ENCODE measurements at places on chromosomes 7 and 10.

DNA sequence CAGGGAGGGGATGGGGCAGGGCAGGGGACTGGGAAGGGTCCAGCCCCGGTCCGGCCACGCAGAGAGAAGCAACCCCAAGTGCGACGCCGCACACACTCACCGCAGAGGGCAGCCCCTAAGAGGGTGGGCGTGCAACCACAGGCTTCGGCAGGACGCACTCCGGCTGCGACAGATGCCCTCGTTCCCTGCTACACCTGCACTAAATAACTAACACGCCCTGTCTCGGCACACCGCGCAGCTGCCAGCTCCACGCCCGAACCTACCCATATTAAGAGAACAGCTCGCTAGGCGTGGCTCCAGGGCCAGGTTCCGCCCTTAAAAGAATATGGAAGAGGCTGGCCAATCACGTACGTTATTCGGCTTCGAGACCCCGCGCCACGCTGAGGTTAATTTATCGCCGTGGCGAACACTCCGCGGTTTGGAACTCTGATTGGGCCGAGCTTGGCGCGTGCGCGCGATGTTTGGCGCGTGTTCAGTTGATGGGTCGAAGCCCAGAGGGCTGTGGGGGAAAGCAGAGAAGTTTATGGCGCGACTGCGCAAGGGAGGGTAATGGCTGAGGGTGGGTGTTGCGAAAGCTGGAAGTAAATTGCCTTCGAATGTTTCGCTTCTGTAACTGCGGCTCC lies 91.1 kb downstream of the OR13A1 start:
- DNase-seq = no peak

DNA sequence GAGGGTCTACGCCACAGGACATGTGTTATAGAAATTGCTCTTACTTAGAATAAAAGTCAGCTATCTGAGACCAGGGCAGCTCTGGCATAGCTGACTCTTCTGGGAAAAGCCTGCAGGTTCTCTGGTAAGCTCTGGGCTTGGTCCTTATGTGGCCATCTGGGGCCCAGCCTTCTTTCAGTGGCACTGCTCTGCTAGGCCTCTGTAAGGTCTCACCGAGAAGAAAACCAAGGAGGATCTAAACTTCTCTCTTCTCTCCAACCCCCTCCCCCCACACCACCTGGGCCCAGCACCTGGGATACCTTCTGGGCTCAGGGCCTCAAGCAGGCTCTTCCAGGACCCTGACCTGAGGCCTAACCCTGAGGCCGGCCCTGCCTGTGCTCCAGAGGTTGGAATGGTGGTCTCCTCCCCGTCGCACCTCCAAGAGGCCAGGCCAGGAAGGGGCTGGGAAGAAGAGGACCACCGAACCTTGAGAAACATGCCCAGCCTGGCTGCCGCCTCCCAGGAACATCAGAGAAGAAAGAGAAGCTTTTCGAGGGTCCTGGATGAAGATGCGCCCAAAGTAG lies 323.6 kb downstream of the GFRA1 start:
- DNase-seq = no peak

DNA sequence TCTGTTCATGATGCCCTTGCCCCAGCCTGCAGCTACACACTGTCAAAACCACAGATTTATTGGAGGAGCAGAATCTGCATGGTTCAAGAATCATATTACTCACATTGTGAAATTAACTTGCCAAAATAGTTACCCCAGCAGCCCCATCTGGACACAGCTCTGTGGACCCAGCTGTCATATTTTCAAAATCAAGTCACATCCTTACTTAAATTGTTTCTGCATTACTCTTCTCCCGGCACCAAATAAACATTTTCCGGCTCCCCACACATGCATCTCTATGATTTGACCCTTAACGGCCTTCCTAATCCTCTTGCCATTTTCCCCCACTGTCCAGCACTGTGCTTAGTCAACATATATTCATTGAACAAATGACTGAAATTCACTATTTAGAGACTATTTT lies 43.8 kb upstream of the GPR26 start:
- DNase-seq = no peak

- no peak for DNase-seq
Measured at GRCh38 chr10:636016-636730, 53.3 kb downstream of the DIP2C start.

- no peak for DNase-seq
Measured at GRCh38 chr10:6603142-6604125, 23.4 kb upstream of the PRKCQ start.

GRCh38 chr7:40221836-40222235 lies 87.0 kb downstream of the SUGCT start:
- DNase-seq = no peak

- no peak for DNase-seq
Measured at GRCh38 chr7:32200646-32201045, 130.4 kb upstream of the PDE1C start.

All from CD4-positive, alpha-beta T cell treated with Interleukin-21 for 1 hour (primary cell).